ENCODE measurements at places on chromosomes 7 and 10. TPM values are rescaled to one million over a fixed set of nuclear protein-coding genes. Genes with fewer than 3 reads are reported as not detected.

GRCh38 chr7:154914308-154914995 lies 88.5 kb downstream of the PAXIP1 start:
- no peaks in the 10 kb centered on the region for H3K36me3 ChIP-seq
- H3K27me3 ChIP-seq = no peaks in the 10 kb centered on the region
- no peak overlapping the region for H3K4me3 ChIP-seq
- H3K27ac ChIP-seq = no peak overlapping the region

DNA sequence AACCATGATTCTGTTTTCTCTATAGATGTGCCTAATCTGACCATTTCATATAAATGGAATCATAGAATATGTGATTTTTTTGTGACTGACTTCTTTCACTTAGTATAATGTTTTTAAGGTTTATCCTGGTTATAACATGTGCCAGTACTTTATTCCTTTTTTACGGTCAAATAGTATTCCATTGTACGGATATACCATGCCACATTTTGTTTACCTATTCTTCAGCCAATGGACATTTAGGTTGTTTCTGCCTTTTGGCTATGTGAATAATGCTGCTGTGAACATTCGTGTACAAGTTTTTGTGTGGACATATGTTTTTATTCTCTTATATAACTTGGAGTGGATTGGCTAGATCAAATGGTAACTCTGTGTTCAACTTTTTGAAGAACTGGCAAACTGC lies 178.3 kb upstream of the TCF7L2 start:
- H3K4me3 ChIP-seq = no peak overlapping the region
- H3K36me3 ChIP-seq = no peaks in the 10 kb centered on the region
- no peak for DNase-seq
- H3K27ac ChIP-seq = no peak overlapping the region
- no peaks in the 10 kb centered on the region for H3K27me3 ChIP-seq

- no peaks in the 10 kb centered on the region for H3K4me1 ChIP-seq
- no peaks in the 10 kb centered on the region for H3K27me3 ChIP-seq
- H3K4me3 ChIP-seq = no peak overlapping the region
- H3K27ac ChIP-seq = no peak overlapping the region
- DNase-seq = no peak
- no peaks in the 10 kb centered on the region for H3K36me3 ChIP-seq
Measured at GRCh38 chr7:45402480-45403218, 171.5 kb upstream of the ADCY1 start.

DNA sequence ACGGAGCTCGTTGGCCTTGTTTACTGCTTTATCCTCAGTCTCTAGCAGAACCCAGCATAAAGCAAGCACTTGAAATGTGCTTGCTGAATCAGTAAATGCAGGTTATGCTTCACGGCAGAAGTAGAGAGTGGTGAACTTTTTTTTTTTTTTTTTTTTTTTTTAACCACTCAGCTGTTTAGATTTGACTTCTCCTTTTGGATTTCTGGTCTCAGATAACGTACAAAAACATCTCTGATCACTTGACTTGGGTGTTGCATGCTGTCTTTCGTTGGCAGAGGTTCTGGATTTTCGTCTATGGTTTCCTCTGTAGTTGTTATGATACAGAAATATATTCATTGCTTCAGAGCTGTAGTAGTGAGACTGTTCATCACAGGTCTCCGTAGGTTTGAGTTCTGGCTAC lies 242.5 kb upstream of the HABP2 start:
- no peak for DNase-seq
- no peaks in the 10 kb centered on the region for H3K27me3 ChIP-seq
- no peaks in the 10 kb centered on the region for H3K4me1 ChIP-seq
- no peak overlapping the region for H3K4me3 ChIP-seq
- H3K27ac ChIP-seq = no peak overlapping the region
- H3K36me3 ChIP-seq = no peaks in the 10 kb centered on the region

DNA sequence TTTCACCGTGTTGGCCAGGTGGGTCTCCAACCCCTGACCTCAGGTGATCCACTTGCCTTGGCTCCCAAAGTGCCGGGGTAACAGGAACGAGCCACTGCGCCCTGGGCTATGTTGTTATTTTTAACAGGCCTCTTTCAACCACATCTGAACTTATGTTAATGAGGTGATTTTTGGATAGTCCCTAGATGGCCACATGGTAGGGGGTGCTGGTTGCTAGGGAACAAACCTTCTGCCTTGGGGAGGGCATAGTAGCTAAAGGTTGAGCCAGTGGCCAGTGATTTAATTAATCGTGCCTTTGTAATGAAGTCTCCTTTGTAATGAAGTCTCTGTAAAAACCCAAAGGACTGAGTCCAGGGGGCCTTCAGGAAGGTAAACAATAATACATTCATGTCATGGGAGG lies 9.1 kb downstream of the COMTD1 start:
- H3K36me3 ChIP-seq = peaks cover 80% of the 10 kb centered on the region
- no peak overlapping the region for H3K27ac ChIP-seq
- peaks cover 19% of the 10 kb centered on the region for H3K4me1 ChIP-seq
- no peak for DNase-seq

GRCh38 chr7:38321515-38321944 lies 48.1 kb upstream of the TARP start:
- DNase-seq = no peak
- no peak overlapping the region for H3K4me3 ChIP-seq
- H3K4me1 ChIP-seq = peaks cover 21% of the 10 kb centered on the region
- H3K27ac ChIP-seq = no peak overlapping the region

FAM149B1 gene
- 12.4 TPM for total RNA-seq

Data from SJCRH30 (cell line).